ENCODE measurements at places on chromosomes 1 and 21.
A peak's percentile ranks its signal among the peaks of the same experiment; 100 is the strongest.

DNA sequence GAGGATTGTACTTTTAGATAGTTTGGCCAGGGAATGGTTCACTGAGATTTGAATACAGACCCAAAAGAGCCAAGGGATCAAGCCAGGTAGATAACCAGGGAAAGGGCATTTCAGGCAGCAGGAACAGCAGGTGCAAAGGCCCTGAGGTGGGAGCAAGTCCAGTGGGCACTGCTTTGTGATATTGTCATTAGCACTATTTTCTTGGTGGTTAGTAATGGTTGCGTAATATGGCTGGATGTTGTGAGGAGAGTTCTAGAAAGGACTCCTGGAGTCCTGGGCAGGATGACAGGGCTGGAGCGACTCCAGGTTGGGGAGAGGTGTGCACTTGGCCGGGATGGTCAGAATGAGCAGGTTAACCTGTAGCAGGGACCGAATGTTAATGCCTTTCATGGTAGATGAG, 4.4 kb downstream of the AZIN2 start:
- DNase-seq, result no peak

DNA sequence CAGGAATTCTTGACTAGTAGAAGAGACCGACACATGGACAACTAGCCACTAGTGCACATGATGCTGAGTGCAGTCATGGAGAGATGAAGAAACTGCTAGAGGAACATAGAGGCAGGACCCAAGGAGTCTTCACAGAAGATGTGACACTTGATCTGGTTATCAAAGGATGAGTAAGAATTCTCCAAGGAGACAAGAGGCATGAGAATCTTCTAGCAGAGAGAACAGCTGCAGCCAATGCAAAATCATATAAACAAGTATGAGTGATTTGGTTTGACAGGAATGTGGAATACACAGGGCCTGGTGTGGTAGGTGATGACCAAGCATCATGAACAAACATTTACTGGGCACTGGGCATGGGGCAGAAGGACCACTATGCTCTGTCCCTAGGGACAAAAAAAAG, 140.9 kb upstream of the CTTNBP2NL start:
- no peak for DNase-seq

GRCh38 chr1:184036517-184036949, 995 bp downstream of the COLGALT2 start:
- no peak for DNase-seq

DNA sequence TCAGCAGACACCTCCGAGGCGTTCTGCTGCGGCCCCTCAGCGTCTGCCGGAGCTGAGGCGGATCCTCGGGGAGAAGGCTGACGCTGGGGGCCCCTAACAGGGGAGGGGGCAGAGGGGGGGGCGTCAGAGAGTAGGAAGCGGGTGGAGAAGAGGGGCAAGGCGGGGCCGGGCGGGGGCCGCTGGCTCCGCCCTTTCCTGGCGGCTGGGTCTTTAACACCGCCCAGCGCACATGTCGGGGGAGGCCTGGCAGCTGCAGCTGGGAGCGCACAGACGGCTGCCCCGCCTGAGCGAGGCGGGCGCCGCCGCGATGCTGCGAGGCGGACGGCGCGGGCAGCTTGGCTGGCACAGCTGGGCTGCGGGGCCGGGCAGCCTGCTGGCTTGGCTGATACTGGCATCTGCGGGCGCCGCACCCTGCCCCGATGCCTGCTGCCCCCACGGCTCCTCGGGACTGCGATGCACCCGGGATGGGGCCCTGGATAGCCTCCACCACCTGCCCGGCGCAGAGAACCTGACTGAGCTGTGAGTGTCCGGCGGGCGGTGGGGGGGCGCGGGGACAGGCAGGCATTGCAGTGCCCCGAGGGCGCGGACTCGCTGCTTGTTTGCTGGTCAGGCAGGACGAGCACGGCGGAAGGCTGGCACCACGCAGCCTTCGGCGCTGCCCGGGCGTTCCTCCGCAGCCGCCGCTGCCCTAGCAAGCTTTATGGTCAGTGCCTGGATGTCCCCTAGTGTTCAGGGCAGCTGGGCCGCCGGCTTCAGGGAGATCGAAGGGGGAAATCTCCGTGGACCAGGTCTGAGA, at the start of gene NTRK1:
Gene NTRK1 (plus strand): TSS at position 238 of the 796 bp plus-strand sequence. CDS start 70 bp downstream, at position 308.
- DNase-seq, result no peak

- DNase-seq, result no peak
Observed at GRCh38 chr1:84855168-84855567, 37.8 kb downstream of the LPAR3 start.

GRCh38 chr1:99550198-99550597, 95.7 kb upstream of the PALMD start:
- peak; percentile 34 for DNase-seq

GRCh38 chr1:151802372-151802771, 2.8 kb downstream of the LINGO4 start:
- no peak for DNase-seq

DNA sequence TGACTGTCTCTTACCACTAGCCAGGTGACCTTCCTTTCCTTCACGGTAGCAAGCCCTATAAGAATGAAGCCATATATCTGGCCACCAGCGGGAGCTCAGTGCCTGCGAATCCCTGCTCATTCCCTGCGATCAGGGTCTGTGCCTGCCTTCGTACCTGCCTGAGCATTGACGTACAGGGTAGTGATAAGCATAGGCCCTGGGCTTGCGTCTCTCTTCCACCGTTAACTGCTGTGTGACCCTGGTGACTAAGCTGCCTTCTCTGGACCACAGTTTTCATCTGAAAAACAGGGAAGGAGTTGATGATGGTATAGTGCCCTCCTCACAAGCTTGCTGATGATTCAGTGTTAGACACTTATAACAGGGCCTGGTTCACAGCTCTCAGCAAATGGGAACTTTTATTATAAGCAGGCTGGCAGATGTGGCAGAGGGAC, 4.1 kb downstream of the ZC3H12A start:
- DNase-seq, result no peak

DNA sequence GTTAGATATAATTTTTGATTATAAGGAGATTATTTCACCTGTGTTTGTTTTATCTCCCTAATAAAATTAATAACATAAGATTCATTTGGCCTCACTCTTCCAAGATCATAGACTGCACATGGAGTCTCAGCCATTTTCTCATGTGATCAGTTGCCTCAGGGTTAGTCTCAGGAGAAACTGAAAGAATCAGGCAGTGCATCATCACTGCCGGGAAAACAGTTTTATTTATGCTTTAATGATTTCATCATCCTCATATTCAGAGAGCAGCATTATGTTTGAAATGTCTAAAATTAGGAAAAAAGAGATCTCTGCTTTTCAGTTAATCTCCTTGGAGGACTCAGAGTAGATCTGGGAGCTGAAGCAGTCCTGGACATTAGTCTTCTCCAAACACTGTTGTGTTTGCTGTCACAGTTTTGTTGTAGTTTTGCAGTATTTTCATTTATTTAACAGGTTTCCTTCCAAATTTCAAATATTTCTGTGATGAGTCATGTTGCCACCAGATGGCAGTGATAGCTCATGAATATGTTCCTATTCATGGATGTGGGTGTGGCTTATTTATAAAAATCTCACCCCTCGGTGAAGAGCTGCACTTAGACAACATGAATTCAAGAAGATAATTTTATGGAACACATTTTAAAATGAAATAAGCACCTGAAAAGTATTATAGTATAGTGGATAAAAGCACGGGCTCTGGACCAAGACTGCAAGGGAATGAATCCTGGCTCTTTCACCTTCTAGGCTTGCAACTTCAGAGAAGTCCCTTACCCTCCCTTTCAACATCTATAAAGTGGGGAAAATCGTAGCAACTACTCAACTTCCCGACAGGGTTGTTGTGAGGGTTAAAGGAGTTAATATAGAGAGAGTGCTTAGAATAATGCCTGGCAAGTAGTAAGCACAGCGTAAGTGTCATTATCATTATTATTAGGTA, 31.2 kb downstream of the CHD1L start:
- peak; percentile 28 for DNase-seq

GRCh38 chr1:94002046-94002787, 93.0 kb upstream of the GCLM start:
- DNase-seq, result no peak

GRCh38 chr1:227556288-227556687, 7.1 kb upstream of the ZNF678 start:
- no peak for DNase-seq

Measured in retinal pigment epithelial cell (primary cell).